Fibroblast of villous mesenchyme (primary cell): ENCODE measurements at places on chromosomes 7 and 10. TPM values are rescaled to one million over a fixed set of nuclear protein-coding genes. Genes with fewer than 3 reads are reported as not detected.
A peak's percentile ranks its signal among the peaks of the same experiment; 100 is the strongest.

DNA sequence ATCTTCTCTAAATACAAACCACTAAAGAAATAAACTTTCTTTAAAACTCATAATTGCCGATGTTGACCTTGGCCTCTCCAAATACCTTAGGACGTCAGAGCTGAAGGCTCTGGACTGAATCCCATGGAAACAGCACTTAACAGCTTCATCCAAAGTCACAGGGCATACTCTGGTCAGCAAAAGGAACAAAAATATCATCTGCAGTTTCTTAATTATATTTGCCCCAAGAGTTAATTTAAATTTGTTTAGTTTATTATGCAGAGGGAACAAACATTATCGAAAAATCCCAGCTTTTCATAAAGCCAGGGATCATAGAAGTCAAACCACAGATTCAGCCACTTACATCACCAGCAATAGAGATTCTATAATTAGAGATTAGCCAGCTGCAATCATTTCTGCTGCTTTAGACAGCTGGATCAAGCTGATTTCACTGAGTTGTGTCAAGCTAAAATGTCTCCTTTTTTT is 20.5 kb upstream of the FAM13C start:
- peak; percentile 82 for DNase-seq

- DNase-seq: no peak
Observed at GRCh38 chr7:146119002-146119401, 2.4 kb downstream of the CNTNAP2 start.

- peak; percentile 36 for DNase-seq
Observed at GRCh38 chr10:102674566-102674965, 30.3 kb downstream of the TRIM8 start.

The PNLIPRP2 gene
- not detected in 2 replicates for total RNA-seq

DNA sequence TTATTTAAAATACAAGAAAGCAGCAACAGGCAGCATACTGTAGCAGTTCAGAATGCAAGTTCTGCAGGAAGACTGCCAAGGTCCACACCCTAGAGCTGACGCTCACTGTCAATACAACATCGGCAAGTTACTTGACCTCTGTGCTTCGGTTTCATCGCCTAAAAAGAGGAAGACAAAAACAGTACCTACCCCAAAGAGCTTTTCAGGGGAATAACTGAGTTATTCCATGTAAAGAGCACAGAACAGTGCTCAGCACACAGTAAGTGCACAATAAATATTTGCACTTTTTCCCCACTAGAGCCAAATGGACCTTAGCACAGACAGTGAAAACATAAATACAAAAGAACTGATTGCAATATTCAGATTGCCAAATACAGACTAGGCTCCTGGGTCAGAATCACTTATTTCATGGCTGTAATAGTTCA is 88.6 kb downstream of the USP6NL start:
- DNase-seq: no peak
